Adrenal gland (tissue), 19 donors: ENCODE measurements at places on chromosomes 3 and 15. TPM values are rescaled to one million over a fixed set of nuclear protein-coding genes. Genes with fewer than 3 reads are reported as not detected.
A peak's percentile ranks its signal among the peaks of the same experiment; 100 is the strongest.

GRCh38 chr15:48475600-48476395 lies 144.6 kb downstream of the DUT start:
- no peak overlapping the region for H3K4me3 ChIP-seq
- H3K4me1 ChIP-seq, result no peaks in the 10 kb centered on the region
- H3K27me3 ChIP-seq, result no peaks in the 10 kb centered on the region
- peaks cover 15% of the 10 kb centered on the region for H3K36me3 ChIP-seq
- no peak overlapping the region for H3K27ac ChIP-seq

- H3K27ac ChIP-seq, result no peak overlapping the region
- no peaks in the 10 kb centered on the region for H3K36me3 ChIP-seq
- no peaks in the 10 kb centered on the region for H3K4me1 ChIP-seq
- no peak overlapping the region for H3K4me3 ChIP-seq
- no peaks in the 10 kb centered on the region for H3K27me3 ChIP-seq
Observed at GRCh38 chr3:165751637-165752036, 85.6 kb downstream of the BCHE start.

GRCh38 chr3:72048873-72049272 lies 263.9 kb upstream of the PROK2 start:
- no peak overlapping the region for H3K27ac ChIP-seq
- H3K27me3 ChIP-seq, result no peaks in the 10 kb centered on the region
- no peak for DNase-seq
- H3K4me3 ChIP-seq, result no peak overlapping the region
- no peaks in the 10 kb centered on the region for H3K36me3 ChIP-seq
- no peaks in the 10 kb centered on the region for H3K4me1 ChIP-seq

SLC6A20 gene
- 0.13 TPM for total RNA-seq

GMPS gene
- total RNA-seq, result 58.3 TPM

SLC51B gene
- total RNA-seq, result 0.48 TPM

FOXL2NB gene
- 0.61 TPM for total RNA-seq

GRCh38 chr15:84856731-84857417 lies 27.6 kb upstream of the SLC28A1 start:
- no peaks in the 10 kb centered on the region for H3K4me1 ChIP-seq
- peaks cover 20% of the 10 kb centered on the region for H3K36me3 ChIP-seq
- no peaks in the 10 kb centered on the region for H3K27me3 ChIP-seq
- H3K4me3 ChIP-seq, result no peak overlapping the region

DNA sequence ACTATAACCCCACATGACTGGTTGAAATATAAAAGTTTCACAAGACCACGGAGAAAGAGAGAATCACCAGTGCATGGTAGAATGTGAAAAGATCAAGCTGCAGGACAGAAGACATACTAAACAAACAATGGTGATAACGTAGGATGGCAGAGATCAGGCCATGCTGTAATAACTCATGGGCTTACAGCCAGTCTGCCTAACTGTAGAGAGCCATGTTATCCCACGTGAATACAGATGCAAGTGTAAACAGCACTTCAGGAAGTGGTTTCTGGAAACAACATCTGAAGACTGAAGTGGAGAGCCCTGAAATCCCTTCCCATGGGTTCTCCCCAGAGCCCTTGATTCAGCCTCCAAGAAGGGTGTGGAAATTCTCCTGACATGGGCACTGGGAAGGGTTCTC lies 103.2 kb upstream of the SLCO2A1 start:
- H3K27ac ChIP-seq, result no peak overlapping the region
- no peak for DNase-seq
- no peak overlapping the region for H3K4me3 ChIP-seq
- no peaks in the 10 kb centered on the region for H3K36me3 ChIP-seq
- H3K27me3 ChIP-seq, result no peaks in the 10 kb centered on the region

DNA sequence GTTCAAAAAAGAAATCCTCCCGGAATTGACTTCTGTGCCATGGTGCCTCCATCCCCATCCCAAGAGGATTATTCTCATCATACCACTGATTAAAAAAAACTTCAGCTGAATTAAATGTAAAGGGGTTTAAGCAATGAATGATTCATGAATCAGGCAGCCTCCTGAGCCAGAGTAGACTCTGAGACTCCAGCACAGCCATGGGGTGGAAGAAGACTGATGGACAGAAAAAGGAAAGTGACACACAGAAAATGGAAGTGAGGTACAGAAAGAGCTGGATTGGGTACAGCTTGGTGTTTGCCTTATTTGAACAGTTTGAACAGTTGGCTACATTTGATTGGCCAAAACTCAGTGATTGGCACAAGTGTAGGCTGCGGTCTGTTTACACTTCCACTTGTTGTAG lies 224.8 kb upstream of the ATP10A start:
- DNase-seq, result no peak
- H3K27me3 ChIP-seq, result no peaks in the 10 kb centered on the region
- H3K4me1 ChIP-seq, result no peaks in the 10 kb centered on the region

GRCh38 chr3:160003520-160004128 lies 15.0 kb downstream of the IL12A start:
- no peak overlapping the region for H3K4me3 ChIP-seq
- no peaks in the 10 kb centered on the region for H3K27me3 ChIP-seq
- peak; percentile 43 for DNase-seq

DNA sequence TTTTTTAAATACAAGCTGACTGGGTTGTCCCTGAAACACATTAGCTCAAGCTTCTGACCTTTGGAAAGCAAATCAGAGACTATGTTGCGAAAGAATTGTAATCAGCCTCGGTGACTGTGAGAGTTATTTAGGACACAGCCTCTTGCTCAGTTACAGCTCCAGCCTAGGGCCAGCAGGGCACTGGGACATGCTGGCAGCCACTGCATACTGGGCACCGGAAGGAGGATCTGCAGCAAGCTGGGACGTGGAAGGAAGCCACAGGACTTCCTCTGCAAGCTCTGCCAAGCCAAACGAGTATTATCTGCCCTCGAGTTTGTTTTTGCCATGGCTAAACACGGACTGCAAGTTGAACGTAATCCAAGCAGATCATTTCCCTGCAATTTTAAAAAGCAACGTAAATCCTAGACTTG lies 24.4 kb upstream of the COPG1 start:
- no peaks in the 10 kb centered on the region for H3K36me3 ChIP-seq
- peak overlapping the region; percentile 86 for H3K27ac ChIP-seq
- peak; percentile 93 for DNase-seq
- no peaks in the 10 kb centered on the region for H3K27me3 ChIP-seq
- H3K4me1 ChIP-seq, result peaks cover 43% of the 10 kb centered on the region
- H3K4me3 ChIP-seq, result no peak overlapping the region

DNA sequence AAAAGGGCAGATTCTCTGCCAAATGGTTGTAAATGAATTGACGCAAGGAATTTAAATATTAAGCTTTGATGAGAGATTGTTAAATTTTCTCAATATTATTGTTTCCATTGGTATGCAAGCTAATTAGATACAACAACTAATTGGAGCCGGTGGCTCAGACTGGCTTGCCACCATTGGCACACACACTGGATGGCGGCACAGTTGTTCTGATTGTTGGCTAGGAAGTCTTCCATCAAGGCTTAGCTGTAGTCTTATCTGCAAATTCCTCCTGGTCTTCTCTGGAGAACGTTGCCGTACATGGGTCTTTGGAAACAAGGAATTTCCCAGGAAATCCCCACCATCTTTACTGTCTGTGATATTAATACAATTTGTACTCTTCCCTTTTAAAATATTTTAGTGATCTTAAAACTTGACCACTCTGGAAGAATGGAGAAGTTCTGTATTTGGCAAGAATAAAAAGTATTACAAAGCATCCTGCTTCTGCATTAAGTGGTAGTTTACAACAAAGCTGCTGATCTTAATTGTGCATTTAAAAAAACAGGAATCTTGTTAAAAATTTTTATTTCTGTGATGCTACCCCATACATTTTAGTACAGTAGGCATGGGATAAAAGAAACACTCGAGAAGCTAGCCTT lies 126.5 kb downstream of the UBE2E2 start:
- H3K27ac ChIP-seq, result no peak overlapping the region
- peaks cover 8% of the 10 kb centered on the region for H3K4me1 ChIP-seq
- no peak overlapping the region for H3K4me3 ChIP-seq
- no peaks in the 10 kb centered on the region for H3K27me3 ChIP-seq
- no peaks in the 10 kb centered on the region for H3K36me3 ChIP-seq
- no peak for DNase-seq

GRCh38 chr15:97522347-97522746 lies 438.2 kb upstream of the ARRDC4 start:
- no peak for DNase-seq
- H3K36me3 ChIP-seq, result no peaks in the 10 kb centered on the region
- no peaks in the 10 kb centered on the region for H3K4me1 ChIP-seq

GRCh38 chr15:97013491-97013890 lies 683.0 kb downstream of the NR2F2 start:
- no peak overlapping the region for H3K4me3 ChIP-seq
- H3K27ac ChIP-seq, result no peak overlapping the region
- DNase-seq, result no peak
- no peaks in the 10 kb centered on the region for H3K4me1 ChIP-seq

- no peak for DNase-seq
- H3K27me3 ChIP-seq, result no peaks in the 10 kb centered on the region
- no peak overlapping the region for H3K27ac ChIP-seq
Observed at GRCh38 chr3:31354373-31354772, 178.4 kb upstream of the STT3B start.

HESX1 gene
- total RNA-seq, result 1.1 TPM

DNA sequence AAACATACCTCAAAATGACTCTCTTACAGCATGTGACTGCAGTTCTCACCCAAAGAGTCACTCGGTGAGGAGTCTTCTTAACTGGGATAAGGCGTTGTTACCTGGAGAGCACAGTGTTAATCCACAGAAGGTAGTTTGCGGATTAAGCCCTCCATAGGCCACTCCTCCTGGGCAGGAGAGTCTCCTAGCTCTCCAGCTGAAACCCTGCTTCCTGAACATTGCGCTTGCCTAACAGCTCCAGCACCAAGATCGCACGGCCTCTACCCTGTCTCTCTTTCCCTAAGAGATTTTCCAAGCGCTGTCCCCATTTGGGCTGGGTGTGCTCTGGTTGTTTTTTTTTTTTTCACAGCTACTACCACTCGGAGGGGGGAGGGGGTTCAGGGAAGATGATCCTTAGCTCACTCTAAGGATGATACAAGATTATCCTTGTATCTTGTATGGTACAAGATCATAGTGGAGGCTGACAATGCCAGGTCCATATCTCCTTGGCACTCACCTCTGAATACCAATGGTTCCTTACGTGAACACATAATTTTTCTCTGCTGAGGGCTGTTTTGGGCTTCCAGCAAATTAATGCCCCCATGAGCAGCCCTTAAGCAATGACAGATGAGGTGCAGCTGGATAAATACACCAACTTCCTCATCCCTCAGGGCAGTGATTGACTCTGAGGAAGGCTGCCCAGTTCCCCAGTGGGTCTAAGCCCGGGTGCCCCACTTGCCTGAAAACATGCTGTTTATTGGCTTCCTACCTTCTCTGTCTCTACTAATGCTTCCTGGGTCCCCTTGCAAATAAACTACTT lies 185.2 kb upstream of the TSC22D2 start:
- no peak overlapping the region for H3K27ac ChIP-seq
- H3K4me1 ChIP-seq, result no peaks in the 10 kb centered on the region
- no peaks in the 10 kb centered on the region for H3K27me3 ChIP-seq
- H3K4me3 ChIP-seq, result no peak overlapping the region
- no peaks in the 10 kb centered on the region for H3K36me3 ChIP-seq

WDR93 gene
- total RNA-seq, result 0.14 TPM

DNA sequence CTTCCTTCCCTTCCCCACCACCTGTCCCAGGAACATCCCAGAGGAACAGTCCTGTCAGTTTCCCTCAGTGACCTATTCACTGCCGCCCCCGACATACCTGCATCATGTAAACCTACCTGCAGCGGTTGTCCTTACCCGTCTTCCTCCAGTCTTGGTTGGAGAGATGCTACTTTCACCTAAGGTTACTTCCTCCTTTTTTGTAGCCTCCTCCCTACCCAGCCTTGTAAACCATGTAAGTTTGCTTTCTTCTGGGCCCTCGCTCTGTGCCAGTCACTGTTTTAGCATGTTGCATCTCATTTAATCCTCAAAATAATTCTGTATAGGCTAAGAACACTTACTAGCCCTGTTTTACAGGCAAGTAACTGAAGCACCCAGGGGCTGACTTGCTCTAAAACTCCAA lies 58.3 kb downstream of the GPR171 start:
- no peak overlapping the region for H3K4me3 ChIP-seq
- H3K4me1 ChIP-seq, result peaks cover 7% of the 10 kb centered on the region

GRCh38 chr3:124557433-124558232 lies 172.6 kb upstream of the UMPS start:
- no peak overlapping the region for H3K4me3 ChIP-seq
- no peak overlapping the region for H3K27ac ChIP-seq
- H3K4me1 ChIP-seq, result peaks cover 22% of the 10 kb centered on the region
- no peaks in the 10 kb centered on the region for H3K36me3 ChIP-seq
- DNase-seq, result peak; percentile 70

DNA sequence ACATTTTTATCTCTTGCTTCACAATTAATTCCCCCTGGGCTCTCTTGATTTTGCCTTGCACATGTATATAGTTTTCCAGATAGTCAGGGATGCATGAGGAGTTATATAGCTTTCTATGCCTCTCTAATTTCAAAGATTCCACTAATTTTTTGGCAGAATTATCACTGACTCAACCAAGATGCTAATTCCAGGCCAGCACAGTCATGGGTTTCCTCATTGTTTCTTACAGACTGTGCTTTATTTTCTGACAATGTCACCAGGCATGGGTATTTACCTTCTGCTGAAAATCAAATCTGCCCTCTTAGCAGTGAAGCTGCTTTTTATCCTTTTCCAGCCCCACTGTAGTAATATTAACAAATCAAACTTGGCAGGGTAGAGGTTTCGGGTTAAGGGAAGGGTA lies 1520.6 kb upstream of the CADM2 start:
- no peaks in the 10 kb centered on the region for H3K4me1 ChIP-seq
- H3K27me3 ChIP-seq, result no peaks in the 10 kb centered on the region
- H3K36me3 ChIP-seq, result no peaks in the 10 kb centered on the region
- no peak for DNase-seq
- no peak overlapping the region for H3K4me3 ChIP-seq

GRCh38 chr3:112514527-112515128 lies 15.4 kb upstream of the BTLA start:
- no peaks in the 10 kb centered on the region for H3K36me3 ChIP-seq
- no peak overlapping the region for H3K27ac ChIP-seq
- no peaks in the 10 kb centered on the region for H3K27me3 ChIP-seq
- no peak for DNase-seq
- no peaks in the 10 kb centered on the region for H3K4me1 ChIP-seq

DUSP7 gene
- total RNA-seq, result 16.5 TPM

- H3K27ac ChIP-seq, result no peak overlapping the region
- H3K36me3 ChIP-seq, result no peaks in the 10 kb centered on the region
- no peak overlapping the region for H3K4me3 ChIP-seq
- no peaks in the 10 kb centered on the region for H3K4me1 ChIP-seq
- no peak for DNase-seq
Observed at GRCh38 chr15:64772488-64772887, 2.9 kb downstream of the RBPMS2 start.

DNA sequence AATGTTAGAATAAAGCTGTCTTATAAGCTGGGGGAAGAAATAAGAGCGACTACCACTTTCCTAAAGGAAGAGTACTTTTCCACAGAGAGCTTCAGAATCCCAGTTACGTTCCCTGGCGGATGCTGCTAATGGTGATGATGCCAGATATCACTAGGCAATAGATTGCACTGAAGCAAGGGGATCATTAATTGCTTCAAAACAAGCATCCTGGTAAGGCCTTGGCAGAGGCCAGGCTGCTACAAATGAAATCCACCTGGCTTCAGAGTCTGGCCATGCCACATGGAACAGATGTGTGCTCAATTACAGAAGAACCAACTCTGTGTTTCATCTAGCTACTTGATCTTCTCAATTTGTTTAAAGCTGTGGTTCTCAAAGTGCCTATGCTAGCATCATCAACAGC lies 129.2 kb upstream of the IL12A start:
- no peaks in the 10 kb centered on the region for H3K27me3 ChIP-seq
- peaks cover 9% of the 10 kb centered on the region for H3K4me1 ChIP-seq
- no peak overlapping the region for H3K27ac ChIP-seq
- no peak overlapping the region for H3K4me3 ChIP-seq
